ENCODE measurements at places on chromosomes 5 and 9. TPM values are rescaled to one million over a fixed set of nuclear protein-coding genes. Genes with fewer than 3 reads are reported as not detected.

WNK2 gene
- 3.6 TPM for total RNA-seq

WDR38 gene
- total RNA-seq, result not detected

TEK gene
- 26.0 TPM for total RNA-seq

DNA sequence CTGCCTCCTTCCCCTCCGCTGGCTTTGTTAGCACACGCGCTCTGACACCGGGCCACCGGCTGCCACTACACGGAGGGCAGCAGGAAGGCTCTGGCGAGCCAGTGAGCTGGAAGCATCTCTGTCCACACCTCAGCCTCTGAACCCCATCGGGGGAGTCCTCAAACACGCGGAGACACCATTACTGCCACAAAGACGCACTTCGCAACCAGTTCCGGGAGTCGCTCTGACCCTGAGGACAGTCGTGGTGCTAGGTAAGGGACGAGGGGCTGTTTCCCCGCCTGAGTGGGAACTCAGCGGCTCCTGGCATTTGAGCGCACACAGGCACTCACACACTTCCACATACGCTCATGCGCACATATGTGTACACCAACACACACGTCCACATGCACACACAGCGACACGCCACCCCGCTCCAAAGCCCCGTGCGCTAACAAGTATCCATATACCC is 160.0 kb downstream of the C9orf152 start:
- H3K4me1 ChIP-seq, result no peaks in the 10 kb centered on the region
- H3K27ac ChIP-seq, result no peak overlapping the region
- DNase-seq, result no peak
- no peaks in the 10 kb centered on the region for H3K27me3 ChIP-seq

GRCh38 chr5:9090381-9091026 is 455.4 kb downstream of the SEMA5A start:
- H3K27ac ChIP-seq, result no peak overlapping the region
- H3K4me1 ChIP-seq, result no peaks in the 10 kb centered on the region
- no peaks in the 10 kb centered on the region for H3K27me3 ChIP-seq

GRCh38 chr5:173689171-173689736 is 72.8 kb upstream of the BOD1 start:
- H3K27me3 ChIP-seq, result no peaks in the 10 kb centered on the region
- no peak overlapping the region for H3K4me3 ChIP-seq
- H3K36me3 ChIP-seq, result no peaks in the 10 kb centered on the region
- DNase-seq, result no peak
- no peak overlapping the region for H3K27ac ChIP-seq

DNA sequence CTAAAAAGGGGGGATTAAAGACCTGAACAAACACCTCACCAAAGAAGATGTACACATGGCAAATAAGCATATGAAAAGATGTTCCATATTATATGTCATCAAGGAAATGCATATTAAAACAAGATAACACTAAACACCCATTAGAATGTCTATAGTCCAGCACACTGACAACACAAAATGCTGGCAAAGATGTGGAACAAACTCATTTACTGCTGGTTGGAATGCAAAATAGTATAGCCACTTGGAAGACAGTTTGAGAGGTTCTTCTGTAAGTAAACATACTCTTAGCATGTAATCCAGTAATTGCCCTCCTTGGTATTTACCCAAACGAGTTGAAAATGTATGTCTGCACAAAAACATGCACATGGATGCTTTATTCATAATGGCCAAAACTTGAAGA is 73.6 kb downstream of the RGMB start:
- no peaks in the 10 kb centered on the region for H3K36me3 ChIP-seq
- no peak overlapping the region for H3K27ac ChIP-seq
- no peak for DNase-seq
- H3K4me1 ChIP-seq, result no peaks in the 10 kb centered on the region

GRCh38 chr5:157350939-157351801 is 85.2 kb downstream of the CYFIP2 start:
- no peak overlapping the region for H3K4me3 ChIP-seq
- DNase-seq, result no peak
- no peaks in the 10 kb centered on the region for H3K36me3 ChIP-seq
- no peak overlapping the region for H3K27ac ChIP-seq
